ENCODE measurements at places on chromosomes 6 and 20. TPM values are rescaled to one million over a fixed set of nuclear protein-coding genes. Genes with fewer than 3 reads are reported as not detected.

DNA sequence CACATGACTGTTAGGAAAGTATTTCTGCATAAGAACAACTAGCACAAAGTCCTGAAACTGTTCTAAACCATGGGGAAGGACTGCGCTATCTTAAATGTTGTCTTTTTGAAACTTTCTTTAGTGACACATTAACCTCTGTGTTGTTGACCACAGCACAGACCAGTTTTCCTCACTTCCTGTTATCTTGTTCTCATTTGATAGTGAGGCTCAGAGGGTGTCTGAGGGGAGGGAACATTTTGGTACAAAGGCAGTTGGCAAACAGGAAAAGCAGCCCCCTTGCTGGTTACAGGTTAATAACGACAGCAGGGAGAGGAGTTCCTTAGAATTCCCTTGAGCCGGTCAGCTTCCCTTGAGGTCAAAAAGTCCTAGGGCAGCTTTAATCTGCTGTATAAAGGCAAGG, 143.5 kb upstream of the BMP2 start:
- DNase-seq: no peak

COX4I2 gene
- 7.1 TPM for total RNA-seq

DNA sequence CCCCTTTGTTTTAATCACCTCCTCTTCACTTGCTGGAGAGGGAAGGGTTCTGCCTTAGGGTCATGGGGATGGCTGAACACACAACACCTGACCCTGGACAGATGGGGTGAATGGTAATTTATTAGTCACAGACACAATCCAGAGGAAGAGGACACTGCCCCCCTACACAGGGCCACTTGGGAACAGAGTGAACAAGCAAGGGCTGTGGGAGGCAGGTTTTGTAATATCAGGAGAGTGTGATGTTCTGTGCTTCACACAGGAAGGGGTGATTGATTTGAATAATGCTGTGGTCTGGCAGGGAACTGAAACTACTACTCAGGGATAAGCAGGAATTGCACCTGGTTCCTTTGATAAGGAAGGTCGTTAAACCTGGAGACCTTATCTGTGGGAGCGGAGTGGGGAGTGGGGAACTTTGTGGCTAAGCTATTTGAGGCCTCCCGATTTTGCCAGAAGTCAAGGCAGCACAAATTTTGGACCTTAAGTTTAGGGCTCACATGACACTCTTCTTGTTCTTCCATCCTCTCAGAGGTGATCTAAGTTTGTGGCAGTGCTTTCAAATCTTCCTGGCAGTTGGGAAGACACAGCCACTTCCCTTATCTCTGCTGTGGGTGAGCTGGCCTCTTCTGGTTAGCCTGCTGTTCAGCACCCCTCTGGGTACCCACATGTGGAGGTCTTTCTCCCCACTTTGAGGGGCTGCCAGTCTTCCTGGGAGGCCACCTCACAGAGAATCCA, 77.8 kb downstream of the CD164 start:
- no peak for DNase-seq

DNA sequence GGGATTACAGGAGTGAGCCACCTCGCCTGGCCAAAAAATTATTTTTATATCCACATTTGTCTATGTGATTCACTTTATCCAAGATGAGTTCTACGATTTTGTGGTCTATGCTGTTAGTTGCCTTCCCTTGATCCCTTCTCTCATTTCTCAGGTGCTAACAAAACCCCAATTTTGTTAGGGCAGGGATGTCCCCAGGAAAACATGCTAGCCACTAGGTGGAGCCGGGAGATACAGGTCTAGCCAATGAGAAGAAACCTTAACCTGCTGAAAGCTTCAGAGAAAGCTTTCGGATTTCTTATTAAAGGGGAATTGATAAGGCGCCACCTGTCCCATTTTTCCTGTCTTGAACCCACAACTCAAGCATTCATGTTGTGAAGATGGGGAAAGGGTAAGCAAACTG, 167.4 kb upstream of the OLIG3 start:
- no peak for DNase-seq

DNA sequence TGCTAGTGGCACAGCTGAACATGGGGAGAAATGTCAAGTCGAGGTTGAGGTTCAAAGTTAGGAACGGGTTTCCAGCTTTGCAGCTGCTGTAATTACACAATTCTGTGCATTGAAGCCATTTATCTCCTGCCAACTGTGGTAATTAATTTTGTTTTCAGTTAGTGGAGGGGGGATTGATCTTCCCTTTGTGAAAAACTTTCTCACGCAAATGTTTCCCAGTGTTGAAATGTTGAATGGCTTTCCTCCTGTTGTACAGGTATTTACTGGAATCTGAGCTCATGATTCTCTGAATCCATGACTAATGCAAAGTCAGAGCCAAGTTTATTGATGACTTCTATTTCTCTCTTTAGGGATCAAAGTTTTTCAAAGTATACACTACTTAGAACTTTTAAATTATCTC, 198.4 kb upstream of the SLC35B3 start:
- DNase-seq: no peak
